ENCODE measurements at places on chromosomes 12 and 14. TPM values are rescaled to one million over a fixed set of nuclear protein-coding genes. Genes with fewer than 3 reads are reported as not detected.

EIF2S3B gene
- total RNA-seq: 2.3 TPM

PCNX4 gene
- 81.8 TPM for total RNA-seq

VASH1 gene
- total RNA-seq: 25.1 TPM

AQP6 gene
- total RNA-seq: not detected

DNA sequence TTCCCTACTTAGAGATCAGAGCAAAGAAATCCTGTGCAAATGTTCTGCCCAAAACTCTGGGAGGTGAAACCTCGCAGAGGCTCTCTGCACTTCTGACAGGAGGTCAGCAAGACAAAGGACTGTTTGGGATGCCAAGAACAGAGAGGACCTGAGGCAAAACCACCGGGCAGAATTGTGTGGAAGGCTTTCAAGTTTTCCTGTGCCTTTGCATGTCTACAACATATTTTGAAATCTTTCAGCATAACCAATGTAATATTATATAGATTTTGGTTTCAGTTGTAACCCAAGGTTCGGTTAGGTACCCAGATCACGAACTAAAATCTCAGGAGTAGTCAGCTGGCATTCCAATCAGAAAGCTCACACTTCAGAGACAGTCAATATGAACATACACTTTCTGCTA is 99.4 kb upstream of the PLEKHA5 start:
- DNase-seq: no peak

DNA sequence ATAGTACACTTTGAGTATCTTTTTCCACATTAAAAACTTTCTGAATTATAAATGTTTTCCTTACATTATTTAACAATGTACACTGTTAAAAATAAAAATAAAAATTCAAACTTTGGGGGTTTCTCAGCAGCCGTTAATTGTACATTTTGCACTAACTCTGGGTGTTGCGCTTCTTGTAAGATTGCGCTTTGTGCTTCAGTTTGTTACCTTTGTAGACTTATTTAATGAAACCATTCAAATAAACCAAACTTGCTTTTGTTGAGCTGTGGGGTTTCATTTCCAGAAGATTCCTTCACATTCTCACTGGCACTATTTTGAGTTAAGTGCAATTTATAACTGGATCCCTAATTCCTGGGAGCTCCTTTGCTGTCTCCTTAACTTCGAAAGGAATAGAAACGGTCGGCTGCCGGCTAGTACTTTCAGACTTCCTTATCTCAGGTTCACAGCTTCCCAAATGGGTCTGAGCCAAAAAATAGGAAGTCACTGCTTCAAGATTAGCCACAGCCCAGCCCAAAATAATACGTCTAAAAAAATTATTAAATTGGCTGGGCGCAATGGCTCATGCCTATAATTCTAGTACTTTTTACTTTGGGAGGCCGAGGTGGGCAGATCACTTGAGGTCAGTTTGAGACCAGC is 38.2 kb downstream of the RAD52 start:
- no peak for DNase-seq

- no peak for DNase-seq
Observed at GRCh38 chr14:77529963-77530362, 31.3 kb upstream of the ISM2 start.

- no peak for DNase-seq
Observed at GRCh38 chr12:105466901-105467598, 136.6 kb downstream of the C12orf75 start.

CLEC2D gene
- 2.9 TPM for total RNA-seq

P3H3 gene
- total RNA-seq: 87.9 TPM
